Fibroblast of the aortic adventitia (primary cell): ENCODE measurements at places on chromosomes 1 and 21. TPM values are rescaled to one million over a fixed set of nuclear protein-coding genes. Genes with fewer than 3 reads are reported as not detected.

The NIPAL3 gene
- total RNA-seq = 42.2 and 74.2 TPM in 2 replicates

The PODN gene
- 47.5 and 176 TPM in 2 replicates for total RNA-seq

The PAPPA2 gene
- 7.0 and 15.9 TPM in 2 replicates for total RNA-seq

The IL10RB gene
- total RNA-seq = 31.0 and 39.8 TPM in 2 replicates

The TSPAN1 gene
- 0.81 TPM in 1 of 2 replicates, not detected in the other for total RNA-seq

The PTGER3 gene
- 1.5 and 11.7 TPM in 2 replicates for total RNA-seq

The TAL1 gene
- 0.08 and 0.36 TPM in 2 replicates for total RNA-seq

The ZBED6 gene
- 8.7 and 30.5 TPM in 2 replicates for total RNA-seq

The MIXL1 gene
- total RNA-seq = not detected in 2 replicates

The PLA2G2A gene
- 0.27 TPM in 1 of 2 replicates, not detected in the other for total RNA-seq

The AKR7A3 gene
- 0.36 TPM in 1 of 2 replicates, not detected in the other for total RNA-seq

The HSPB7 gene
- 8.9 TPM in 1 of 2 replicates, not detected in the other for total RNA-seq

The CCDC185 gene
- total RNA-seq = not detected in 2 replicates

The AADACL3 gene
- not detected in 2 replicates for total RNA-seq

The CFHR4 gene
- total RNA-seq = under 0.01 TPM in 1 of 2 replicates, not detected in the other

The GBP5 gene
- under 0.01 TPM in 1 of 2 replicates, not detected in the other for total RNA-seq

The SLFNL1 gene
- total RNA-seq = 0.09 and 0.57 TPM in 2 replicates

The ACTA1 gene
- total RNA-seq = not detected in 2 replicates

The HSPA13 gene
- total RNA-seq = 21.0 and 78.3 TPM in 2 replicates

The CFHR3 gene
- total RNA-seq = not detected in 2 replicates

The CFAP74 gene
- not detected in 2 replicates for total RNA-seq

The MFAP2 gene
- total RNA-seq = 47.7 and 60.3 TPM in 2 replicates

The SPATA21 gene
- total RNA-seq = not detected in 2 replicates

The RPE65 gene
- total RNA-seq = not detected in 2 replicates

The ESRRG gene
- total RNA-seq = 0.18 TPM in 1 of 2 replicates, not detected in the other

The PGBD2 gene
- 3.1 and 4.7 TPM in 2 replicates for total RNA-seq

The RALGPS2 gene
- 39.2 and 74.7 TPM in 2 replicates for total RNA-seq

The VWA5B1 gene
- total RNA-seq = not detected in 2 replicates

The TCHH gene
- total RNA-seq = 0.09 TPM in 1 of 2 replicates, not detected in the other

The VTCN1 gene
- not detected in 2 replicates for total RNA-seq

The FCRL6 gene
- not detected in 2 replicates for total RNA-seq

The FCRLA gene
- total RNA-seq = 0.90 TPM in 1 of 2 replicates, not detected in the other

The PACC1 gene
- total RNA-seq = 2.7 and 5.1 TPM in 2 replicates

The GOLT1A gene
- not detected in 2 replicates for total RNA-seq

The TMEM269 gene
- total RNA-seq = 0.09 TPM in 1 of 2 replicates, not detected in the other

The SRRM1 gene
- 74.3 and 108 TPM in 2 replicates for total RNA-seq

The WNT3A gene
- not detected in 2 replicates for total RNA-seq

The WDR64 gene
- not detected in 2 replicates for total RNA-seq

The CEPT1 gene
- total RNA-seq = 34.0 and 40.7 TPM in 2 replicates

The OR2T35 gene
- not detected in 2 replicates for total RNA-seq

The WLS gene
- total RNA-seq = 27.3 and 235 TPM in 2 replicates

The PCP4L1 gene
- not detected in 2 replicates for total RNA-seq

The AKT3 gene
- 36.6 and 44.6 TPM in 2 replicates for total RNA-seq

The AMPD1 gene
- total RNA-seq = not detected in 2 replicates

The CCDC17 gene
- total RNA-seq = 0.72 and 4.0 TPM in 2 replicates

The ZMYM1 gene
- 7.2 and 35.1 TPM in 2 replicates for total RNA-seq

The CELA2B gene
- total RNA-seq = not detected in 2 replicates

The SLC45A1 gene
- total RNA-seq = 2.0 TPM in 2 replicates

The TDRD5 gene
- total RNA-seq = not detected in 2 replicates

The PSEN2 gene
- total RNA-seq = 13.1 and 42.7 TPM in 2 replicates

The CFAP141 gene
- total RNA-seq = not detected in 2 replicates
